ENCODE measurements at places on chromosomes 16 and 17.

DNA sequence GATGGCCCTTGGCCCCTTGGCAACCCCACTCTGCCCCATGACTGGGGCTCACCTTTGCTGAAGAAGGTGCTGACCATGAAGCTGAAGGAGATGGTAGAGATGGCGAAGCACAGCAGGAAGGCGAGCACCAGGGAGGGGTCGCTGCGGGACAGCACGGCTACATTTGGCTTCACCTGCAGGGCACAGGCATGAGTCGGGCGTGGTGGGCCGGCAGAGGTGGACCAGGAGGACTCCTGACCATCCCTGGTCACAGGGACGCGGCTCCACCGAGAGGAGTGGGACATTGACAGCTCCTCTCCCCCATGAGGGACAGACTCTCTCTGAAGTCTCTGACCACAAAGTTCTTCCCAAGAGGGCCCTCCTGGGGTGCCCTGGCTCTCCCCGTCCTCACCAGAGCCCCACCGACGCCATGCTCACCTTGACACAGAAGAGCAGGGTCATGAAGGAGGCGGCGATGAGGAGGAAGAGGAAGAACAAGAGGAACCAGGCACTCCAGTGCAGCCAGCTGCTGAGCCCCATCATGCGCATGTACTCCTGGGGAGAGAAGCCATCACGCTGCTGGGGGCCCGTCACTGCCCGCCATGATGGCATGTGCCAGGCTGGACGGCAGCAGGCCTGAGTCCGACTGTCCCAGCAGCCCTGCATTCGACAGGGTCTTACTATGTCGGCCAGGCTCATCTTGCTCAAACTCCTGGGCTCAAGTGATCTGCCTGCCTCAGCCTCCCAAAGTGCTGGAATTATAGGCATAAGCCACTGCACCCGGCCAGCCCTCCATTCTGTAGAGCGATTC lies 23.1 kb downstream of the ABCA3 start:
- DNase-seq: no peak

- no peak for DNase-seq
Observed at GRCh38 chr17:31283841-31284240, 13.2 kb downstream of the OMG start.

GRCh38 chr16:17014484-17015121 lies 456.2 kb downstream of the XYLT1 start:
- no peak for DNase-seq

GRCh38 chr17:45428050-45428617 lies 4.5 kb downstream of the ARHGAP27 start:
- no peak for DNase-seq

DNA sequence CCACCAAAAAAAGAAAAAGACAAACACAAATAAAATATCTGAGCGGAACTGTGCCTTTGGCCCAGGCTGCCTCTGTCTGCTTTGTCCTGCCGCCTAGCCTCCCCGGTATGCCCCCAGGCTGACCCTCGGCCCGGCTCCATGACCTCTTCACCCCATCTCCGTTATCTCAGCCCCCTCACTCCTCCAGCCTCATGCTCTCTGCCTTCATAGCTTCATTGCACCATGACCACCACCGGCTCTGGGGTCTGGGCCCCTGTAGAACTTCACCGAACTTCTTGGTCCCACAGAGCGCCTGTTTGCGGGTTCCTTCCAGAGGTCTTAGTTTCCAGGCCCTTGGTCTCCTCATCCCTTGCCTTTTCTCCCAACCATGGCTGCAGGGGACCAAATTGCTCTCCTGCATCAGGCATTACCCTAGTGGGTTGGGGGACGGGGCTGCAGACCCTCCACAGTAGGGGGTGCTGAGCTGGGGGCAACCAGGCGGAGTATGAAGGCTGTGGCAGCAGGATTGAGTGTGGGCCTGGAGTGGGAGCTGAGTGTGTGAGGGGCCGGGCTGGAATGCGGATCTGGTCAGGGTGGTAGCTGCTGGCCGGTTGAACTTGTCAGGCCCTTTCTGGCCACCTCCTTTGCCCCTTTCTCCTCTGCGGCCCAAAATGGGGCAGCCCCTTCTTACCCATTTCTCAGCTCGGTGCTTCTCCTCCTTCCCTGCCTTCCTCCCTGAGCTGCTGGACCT lies 6.9 kb downstream of the HIRIP3 start:
- no peak for DNase-seq

- DNase-seq: no peak
Observed at GRCh38 chr17:73743518-73744201, 99.4 kb upstream of the SDK2 start.

- no peak for DNase-seq
Observed at GRCh38 chr17:15273141-15273793, 8.1 kb upstream of the PMP22 start.

GRCh38 chr17:74210191-74211140 lies 2.9 kb upstream of the TTYH2 start:
- no peak for DNase-seq

DNA sequence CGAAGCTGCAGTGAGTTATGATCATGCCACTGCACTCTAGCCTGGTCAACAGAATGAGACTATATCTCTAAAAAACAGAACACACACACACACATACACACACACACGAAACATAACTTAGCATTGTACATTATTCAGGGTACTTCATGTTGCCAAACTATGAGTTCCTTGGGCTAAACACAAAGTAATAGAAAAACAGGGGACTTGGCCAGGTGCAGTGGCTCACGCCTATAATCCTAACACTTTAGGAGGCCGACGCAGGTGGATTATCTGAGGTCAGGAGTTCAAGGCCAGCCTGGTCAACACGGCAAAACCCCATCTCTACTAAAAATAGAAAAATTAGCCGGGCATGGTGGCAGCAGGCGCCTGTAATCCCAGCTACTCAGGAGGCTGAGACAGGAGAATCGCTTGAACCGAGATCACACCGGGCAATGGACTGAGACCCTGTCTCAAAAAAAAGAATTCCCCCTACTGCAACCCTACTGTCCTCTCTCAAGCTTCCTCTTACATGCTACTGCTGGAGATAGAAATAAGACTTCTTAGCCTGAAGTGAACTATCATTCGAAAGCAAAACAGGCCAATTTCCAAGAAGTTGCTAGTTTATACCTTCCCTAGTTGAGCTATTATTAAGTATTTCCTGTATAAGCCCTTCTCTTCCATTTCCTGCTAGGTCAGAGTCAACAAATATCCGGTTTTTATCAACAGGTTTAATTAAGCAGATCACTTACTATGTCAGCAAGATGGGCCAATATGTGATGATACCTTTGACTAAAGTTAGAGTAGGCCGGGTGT lies 7.2 kb downstream of the LSM12 start:
- no peak for DNase-seq

DNA sequence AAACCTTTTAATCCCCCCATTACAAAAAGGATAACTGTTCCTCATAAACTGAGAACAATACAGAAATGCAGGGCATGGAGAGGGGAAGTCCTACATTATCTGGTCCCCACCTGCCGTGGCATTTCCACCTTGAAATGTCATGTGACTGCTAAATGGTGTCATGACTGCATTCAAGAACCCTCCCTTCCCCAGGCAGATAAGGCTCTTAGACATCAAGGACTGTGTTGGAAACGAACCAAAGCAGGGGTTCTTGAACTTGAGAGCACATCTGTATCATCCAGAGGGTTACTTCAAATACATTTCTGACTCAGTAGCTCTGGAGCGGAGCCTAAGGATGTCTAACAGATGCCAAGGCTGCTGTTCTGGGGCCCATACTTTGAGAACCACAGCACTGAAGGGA lies 18.4 kb downstream of the CMTM3 start:
- peak; percentile 21 for DNase-seq

GRCh38 chr17:51580869-51581268 lies 320.5 kb downstream of the UTP18 start:
- DNase-seq: no peak

DNA sequence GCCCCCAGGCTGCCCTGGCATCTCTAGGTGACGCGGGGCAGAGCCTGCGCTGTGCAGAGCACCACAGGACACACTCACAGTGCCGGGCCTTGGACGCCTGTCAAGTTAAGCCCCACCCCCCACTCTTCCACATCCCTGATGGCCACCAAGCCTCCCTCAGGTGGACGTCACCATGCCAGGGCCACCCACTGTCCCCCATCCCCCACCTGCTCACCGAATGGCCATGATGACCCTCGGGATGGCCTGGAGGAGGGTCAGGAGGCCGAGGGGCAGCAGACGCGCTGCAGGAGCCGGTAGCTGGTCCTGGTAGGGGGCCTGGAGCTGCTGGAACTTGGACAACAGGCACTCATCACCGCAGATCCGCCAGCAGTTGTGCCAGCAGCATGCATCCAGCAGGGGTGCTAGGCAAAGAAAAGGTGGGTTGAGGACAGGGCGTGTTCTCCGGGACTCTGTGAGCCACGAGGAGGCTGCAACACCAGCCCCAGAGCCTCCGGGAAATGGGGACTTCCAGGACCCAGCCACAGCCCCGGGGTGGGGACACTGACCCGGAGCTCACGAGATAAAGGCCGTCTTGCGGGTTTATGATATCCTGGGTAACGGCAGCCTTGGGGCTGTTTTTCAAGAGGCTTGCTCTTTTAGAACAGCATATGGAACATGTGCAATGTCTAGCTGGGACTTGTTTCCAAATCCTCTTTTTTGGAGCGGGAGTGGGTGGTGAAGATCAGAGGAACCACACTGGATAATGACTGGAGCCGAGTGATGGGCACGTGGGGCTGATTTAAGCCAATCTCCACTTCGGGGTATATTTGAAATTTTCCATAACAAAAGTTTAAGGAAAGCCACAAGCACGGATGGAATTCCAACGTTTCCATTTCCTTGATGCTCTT lies 11.4 kb downstream of the C16orf95 start:
- no peak for DNase-seq

DNA sequence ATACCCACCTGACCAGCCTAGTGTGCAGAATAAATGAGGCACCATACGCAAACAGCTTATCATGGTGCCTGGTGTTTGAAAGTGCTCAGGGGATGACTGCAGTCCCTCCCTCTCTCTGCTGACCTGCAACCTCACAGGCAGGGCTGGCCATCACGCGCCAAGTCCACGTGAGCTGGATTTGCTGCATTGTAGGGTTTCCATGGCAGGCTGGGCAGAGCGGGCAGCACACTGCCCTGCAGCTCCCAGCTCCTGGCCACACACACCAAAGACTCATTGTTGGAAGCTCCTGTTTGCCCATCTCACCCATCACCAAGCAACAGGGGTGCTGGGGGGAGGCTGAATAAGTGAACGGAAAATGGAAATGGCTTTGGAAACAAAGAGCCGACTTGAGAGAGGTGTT lies 81.8 kb downstream of the IRX3 start:
- DNase-seq: no peak

GRCh38 chr17:58741121-58741625 lies 14.5 kb upstream of the PPM1E start:
- no peak for DNase-seq

DNA sequence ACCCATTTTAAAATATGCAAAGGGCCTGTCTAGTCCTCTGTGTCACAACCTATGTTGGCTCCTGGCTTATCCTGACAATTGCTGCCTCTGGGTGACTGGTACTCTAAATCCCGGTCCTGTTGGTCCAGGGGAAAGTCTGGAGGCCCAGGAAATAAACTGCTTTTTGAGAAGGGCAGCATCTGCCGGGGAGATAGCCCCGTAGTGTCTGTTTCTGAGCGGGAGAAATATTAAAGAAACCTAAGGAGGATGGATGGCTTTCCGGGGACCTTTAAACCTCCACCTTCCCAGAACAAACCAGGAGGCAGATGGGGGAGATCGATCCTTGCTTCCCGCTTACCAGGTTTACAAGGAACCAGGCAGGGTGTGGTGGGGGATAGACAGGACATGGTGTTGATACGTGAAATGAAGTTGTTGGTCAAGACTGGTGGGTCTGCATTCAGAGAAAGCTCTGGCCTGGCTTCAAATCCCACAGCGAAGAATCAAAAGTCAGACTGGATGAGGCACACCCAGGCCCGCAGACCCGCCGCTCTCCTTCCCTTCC lies 3.8 kb downstream of the HOXB2 start:
- no peak for DNase-seq

DNA sequence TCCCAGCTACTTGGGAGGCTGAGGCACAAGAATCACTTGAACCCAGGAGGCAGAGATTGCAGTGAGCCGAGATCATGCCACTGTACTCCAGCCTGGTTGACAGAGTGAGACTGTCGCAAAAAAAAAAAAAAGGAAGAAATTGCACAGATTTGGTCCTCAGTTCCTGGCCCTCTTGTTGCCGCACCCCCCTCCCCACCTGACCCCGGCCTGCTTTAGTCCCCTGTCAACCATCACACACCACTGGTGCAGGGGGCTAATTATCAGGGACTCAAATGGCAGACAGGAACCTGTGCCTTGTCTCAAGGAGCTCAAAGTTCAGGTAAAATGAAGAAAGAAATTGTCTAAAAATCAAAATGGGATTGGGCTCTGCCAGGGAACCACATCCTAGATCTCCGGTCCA lies 28.1 kb downstream of the NGFR start:
- no peak for DNase-seq

DNA sequence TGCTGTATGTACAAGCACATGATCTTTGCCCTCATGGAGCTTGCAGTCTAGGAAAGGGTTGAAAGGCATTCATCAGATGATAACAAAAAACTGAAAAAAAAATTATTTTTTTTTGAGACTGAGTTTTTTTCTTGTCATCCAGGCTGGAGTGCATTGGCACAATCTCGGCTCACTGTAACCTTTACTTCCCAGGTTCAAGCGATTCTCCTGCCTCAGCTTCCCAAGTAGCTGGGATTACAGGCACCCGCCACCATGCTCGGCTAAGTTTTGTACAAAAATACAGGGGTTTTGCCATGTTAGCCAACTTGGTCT lies 38.7 kb upstream of the BCAS3 start:
- no peak for DNase-seq

DNA sequence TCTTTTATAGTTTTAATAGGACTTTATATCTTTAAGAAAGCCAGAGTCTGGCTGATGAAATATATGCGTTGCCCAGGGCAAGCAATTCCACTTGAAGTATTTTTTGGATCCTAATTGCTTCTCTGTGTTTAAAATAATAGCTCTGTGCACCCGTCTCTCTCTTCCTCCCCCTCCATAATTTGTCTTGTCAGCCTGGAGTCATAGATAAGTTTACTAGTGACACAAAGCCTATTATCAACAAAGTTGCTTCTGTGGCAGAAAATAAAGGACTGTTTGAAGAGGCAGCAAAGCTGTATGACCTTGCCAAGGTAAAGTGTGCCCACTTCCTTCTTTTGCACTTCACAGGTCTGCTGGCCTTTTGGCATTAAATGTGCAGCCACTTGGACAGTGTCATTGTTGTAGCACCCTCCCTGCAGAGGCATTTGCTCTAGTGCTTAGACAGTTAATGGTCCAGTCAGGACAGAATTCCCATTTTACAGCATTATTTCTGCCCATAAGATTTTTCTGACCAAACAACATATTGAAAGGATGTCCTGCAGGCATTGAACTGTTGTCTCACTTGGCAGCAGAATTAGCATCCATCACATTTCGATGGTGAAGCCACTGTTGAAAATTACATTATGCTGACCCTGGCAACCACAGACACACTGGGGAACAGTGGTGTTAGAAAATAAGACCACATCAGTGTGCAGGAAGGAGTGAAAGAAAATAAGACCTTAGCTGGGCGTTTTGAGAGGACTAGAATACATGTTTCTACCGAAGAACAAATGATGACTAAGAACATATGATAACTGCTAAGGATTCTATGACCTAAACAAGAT lies 28.4 kb upstream of the SLC12A3 start:
- DNase-seq: no peak

GRCh38 chr16:83115491-83116232 lies 488.9 kb downstream of the CDH13 start:
- no peak for DNase-seq

GRCh38 chr17:38958326-38958725 lies 8.9 kb downstream of the FBXO47 start:
- DNase-seq: no peak

- no peak for DNase-seq
Observed at GRCh38 chr17:15377616-15378015, 36.2 kb upstream of the TEKT3 start.

Measured in coronary artery (tissue), 2 donors.